ENCODE measurements at places on chromosomes 7 and 10.

DNA sequence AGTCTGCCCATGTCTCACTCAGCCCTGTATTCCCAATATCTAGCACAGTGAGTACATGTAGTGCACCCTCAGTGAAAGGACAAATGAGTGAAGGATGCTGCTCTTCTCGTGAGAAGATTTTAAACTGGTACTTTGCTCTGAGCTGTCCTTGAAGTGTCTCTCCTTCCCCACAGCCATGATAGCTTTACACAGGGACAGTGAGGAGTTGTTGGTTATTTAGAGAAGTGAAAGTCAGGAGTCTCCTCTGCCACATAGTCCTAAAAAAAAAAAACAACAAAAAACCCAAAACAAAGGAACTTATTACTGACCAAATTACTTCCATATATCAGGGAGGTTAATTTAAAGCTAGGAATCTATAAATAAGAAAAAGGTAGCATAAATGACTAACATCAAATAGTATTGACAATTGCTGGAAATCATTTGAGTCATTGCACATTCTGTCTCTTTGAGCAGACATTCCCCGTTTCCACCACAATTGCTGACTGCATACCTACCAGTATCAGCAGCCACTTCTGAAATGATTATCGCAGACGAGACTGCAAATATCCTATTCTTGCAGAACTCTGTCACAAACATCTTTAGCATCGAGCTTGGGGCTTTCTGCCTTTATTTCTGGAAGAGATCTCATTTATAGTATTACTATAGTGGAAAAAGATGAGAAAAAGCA, 202.1 kb downstream of the PTEN start:
- no peak for DNase-seq

DNA sequence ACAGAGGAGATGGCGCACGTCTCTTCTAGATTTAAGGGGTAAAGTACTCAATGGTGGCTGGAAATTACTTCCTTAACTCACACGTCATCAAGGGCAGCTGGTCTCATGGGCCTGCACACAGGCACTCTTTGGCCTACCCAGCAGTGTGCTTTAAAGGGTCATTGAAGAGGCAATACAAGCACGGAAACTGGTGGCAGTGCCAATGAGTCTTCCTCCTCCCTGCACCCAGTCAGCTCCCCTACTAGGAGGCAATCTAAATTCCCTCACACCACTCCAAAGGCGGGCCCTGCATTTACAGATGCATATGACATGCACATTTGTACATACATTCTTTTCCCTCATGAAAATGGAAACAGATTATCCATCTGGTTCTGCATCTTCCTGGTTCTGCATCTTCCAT, 47.4 kb downstream of the PPIF start:
- DNase-seq: no peak

DNA sequence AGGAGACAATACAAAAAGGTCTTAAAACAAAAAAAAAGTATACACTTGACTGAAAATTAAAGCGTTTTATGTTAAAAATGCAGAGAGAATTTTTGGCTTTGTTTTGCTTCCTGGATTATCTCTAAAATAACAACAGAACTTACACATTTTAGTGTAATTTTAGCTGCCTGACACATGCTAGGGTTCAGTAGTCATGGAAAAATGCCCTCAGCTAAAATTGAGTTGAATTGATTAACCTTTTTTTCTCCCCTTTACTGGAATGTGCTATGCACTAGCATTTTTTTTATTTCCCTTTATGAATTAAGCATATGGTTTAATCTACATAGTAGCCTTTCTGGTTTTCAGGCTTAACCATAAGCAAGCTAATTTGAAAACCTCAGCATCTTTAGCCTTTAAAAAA, 89.9 kb downstream of the ZNF277 start:
- no peak for DNase-seq

- no peak for DNase-seq
Observed at GRCh38 chr10:34179280-34179679, 635.8 kb downstream of the PARD3 start.

DNA sequence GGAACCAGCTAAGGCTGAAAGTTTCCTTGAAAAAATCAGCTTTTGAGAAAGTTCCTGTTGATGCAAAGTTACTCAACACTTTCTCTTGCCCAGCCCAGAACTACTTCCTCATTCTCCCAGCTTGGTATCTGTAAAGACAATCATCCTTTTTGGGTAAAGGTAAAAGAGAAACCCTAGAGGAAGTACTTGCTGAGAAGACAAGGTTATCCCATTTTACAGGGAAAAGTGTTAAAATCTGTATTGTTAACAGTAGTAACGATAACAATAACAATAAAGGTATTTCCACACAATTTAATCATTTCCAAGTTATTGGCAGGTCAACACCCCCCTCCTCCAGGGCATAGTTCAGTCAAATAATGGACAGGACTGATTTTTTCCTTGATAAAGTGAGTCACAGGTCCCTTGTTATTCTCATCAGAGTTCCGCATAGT, 2.4 kb downstream of the ALOX5 start:
- no peak for DNase-seq

DNA sequence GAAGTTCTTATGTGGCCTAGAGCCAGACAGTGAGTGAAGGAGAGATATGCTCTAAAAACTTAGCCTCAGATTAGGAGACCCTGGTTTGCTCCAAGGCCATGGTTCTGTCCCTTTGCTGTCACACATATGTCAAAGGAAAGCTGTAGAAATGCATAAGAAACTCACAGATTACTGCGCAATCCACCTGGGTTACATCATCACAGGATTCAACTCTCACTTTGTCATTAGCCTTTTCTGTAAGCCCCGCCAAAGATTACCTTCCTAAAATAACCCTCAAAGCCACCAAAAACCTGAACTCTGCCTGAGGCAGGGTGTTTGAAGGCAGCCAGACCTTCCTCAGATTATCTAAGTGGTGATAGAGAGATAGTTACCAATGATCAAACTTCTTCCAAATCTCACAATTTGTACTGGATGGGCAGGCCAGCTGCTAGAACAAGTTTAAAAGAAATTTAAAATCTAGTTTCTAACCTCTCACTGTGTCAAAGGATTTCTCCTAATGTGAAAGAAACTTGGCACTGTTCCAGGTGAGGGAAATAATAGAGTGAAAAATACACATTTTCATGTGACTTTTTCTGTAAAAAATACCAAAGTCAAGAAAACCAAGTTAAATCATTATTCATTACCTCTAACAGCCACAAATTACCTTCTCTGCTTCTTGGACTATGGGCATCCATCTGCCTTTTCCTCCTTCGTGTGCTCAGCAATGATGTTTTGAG, 567.2 kb downstream of the SUGCT start:
- no peak for DNase-seq

DNA sequence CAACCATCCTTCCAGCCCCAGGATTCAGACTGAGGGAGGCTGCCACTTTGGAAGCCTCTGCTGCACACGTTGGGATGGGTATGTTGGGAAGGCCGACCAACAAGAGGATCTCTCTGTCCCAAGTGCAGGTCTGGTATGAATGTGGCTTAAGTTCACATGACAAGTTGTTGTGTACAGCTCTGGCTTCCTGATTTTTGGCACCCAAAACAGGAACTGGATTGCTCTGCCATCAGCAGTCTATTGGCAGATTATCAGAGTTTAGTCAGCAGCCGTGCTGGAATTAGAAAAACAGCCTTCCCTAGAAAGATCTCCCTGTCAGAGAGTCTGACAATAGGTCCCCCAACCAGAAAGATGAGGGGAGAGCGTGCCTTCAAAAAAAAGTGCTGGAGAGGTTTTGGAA, 66.9 kb downstream of the GOLGA7B start:
- DNase-seq: no peak
